ENCODE measurements at places on chromosomes 5 and 9. TPM values are rescaled to one million over a fixed set of nuclear protein-coding genes. Genes with fewer than 3 reads are reported as not detected.

- DNase-seq, result no peak
These were observed 99.3 kb upstream of the NIPBL start for GRCh38 chr5:36777105-36777757.

Gene SV2C
- 0.23 TPM for polyA plus RNA-seq

Gene IRX1
- polyA plus RNA-seq, result 42.2 TPM

DNA sequence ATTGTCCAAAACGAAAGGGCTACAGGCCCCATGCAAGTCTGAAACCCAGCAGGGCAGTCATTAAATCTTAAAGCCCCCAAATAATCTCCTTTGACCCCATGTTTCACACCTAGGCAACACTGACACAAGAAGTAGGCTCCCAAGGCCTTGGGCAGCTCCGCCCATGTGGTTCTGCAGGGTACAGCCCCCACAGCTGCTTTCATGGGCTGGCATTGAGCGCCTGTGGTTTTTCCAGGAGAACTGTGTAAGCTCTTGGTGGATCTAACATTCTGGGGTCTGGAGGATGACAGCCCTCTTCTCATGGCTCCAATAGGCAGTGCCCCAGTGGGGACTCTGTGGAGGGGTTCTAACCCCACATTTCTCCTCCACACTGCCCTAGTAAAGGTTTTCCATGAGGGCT lies 623.5 kb downstream of the PRR16 start:
- DNase-seq, result no peak

Gene MAST4
- 17.0 TPM for polyA plus RNA-seq

Gene C9orf153
- polyA plus RNA-seq, result 0.10 TPM

- no peak for DNase-seq
These were observed 262.6 kb upstream of the ADAMTS16 start for GRCh38 chr5:4877579-4877978.

Gene PNPLA7
- polyA plus RNA-seq, result 1.6 TPM

- DNase-seq, result no peak
These were observed 32.8 kb upstream of the TNFAIP8 start for GRCh38 chr5:119322948-119323537.

DNA sequence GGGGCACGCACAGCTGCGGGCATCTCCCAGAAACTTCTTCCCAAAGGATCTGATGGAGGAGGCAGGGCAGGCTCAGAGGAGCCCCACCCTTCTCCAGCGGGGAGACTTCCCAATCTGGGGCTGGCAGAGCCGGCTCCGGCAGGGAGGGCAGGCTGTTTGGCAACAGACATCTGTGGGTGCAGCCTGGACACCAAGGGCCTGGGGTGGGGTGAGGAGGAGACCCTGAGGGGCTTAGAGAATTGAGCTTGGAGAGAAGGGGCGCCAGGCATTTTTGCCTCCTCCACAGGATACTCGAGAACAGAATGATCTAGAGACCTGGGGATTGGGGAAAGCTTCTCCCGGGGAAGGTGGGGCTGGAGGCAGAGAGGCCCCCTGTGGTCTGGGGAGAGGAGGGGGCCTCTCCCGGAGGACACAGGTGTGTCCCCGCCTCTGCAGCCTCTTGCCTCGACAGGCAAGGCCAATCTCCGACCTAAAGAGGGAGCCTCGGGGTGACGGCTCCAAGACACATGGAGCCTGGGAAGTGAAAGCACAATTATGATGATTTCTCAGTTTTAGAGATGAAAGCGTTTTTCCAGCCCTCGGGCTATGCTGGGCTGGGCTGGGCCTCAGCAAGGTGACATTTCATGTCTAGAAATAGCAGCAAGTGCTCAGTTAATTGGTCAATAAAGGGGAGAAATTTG lies 8.4 kb downstream of the LHX3 start:
- DNase-seq, result no peak

DNA sequence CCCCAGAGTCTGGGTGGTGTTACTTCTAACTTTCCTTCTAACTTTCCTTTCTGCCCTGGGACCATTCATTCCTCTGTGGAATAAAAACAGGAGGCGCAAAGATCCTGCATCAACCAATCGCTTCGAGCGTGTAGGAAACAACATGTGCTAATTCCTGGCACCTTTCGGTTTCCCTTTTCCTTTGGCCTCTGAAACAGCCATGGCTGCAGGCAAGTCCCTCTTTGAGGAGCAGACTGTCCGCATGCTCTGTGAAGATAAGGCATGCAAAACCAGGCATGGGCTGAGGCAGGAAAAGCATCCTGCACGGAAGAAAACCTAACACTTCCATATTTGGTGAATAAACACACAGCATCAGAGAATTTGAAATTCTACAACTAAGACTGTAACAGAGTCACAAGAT lies 128.3 kb downstream of the HSD17B3 start:
- DNase-seq, result no peak

Gene PIK3R1
- polyA plus RNA-seq, result 69.2 TPM

Gene TMOD1
- polyA plus RNA-seq, result 1.6 TPM
